T-cell (primary cell): ENCODE measurements at places on chromosomes 6 and 20.

GRCh38 chr6:140178935-140179334, 804.5 kb upstream of the CITED2 start:
- H3K36me3 ChIP-seq = no peaks in the 10 kb centered on the region
- no peak for DNase-seq
- H3K27me3 ChIP-seq = no peaks in the 10 kb centered on the region
- H3K4me3 ChIP-seq = no peak overlapping the region
- no peak overlapping the region for H3K27ac ChIP-seq

DNA sequence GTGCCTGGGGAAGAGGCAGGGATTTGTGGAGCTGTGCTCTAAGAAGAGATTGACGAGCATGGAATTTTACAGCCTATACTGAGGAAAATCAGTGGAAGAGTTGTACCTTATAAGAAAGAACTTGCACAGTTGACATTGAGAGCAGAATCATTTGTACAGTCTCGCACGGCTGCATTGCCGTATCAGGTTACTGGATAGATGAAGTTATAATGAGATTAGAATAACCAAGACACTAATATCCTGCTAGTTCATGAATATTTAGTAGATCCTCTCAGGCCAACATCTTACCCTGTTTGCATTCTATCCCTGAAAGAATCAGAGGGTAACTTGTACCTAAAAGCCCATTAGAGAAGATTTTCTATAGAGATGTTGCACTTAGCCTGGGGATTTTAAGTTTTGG, 447.1 kb downstream of the PREX1 start:
- no peak overlapping the region for H3K27ac ChIP-seq
- DNase-seq = no peak
- no peaks in the 10 kb centered on the region for H3K36me3 ChIP-seq
- no peaks in the 10 kb centered on the region for H3K4me1 ChIP-seq
- no peak overlapping the region for H3K4me3 ChIP-seq

GRCh38 chr20:58693226-58694006, 816 bp downstream of the NPEPL1 start:
- peak; percentile 15 for DNase-seq
- H3K4me1 ChIP-seq = no peaks in the 10 kb centered on the region
- H3K4me3 ChIP-seq = peak overlapping the region; percentile 34

DNA sequence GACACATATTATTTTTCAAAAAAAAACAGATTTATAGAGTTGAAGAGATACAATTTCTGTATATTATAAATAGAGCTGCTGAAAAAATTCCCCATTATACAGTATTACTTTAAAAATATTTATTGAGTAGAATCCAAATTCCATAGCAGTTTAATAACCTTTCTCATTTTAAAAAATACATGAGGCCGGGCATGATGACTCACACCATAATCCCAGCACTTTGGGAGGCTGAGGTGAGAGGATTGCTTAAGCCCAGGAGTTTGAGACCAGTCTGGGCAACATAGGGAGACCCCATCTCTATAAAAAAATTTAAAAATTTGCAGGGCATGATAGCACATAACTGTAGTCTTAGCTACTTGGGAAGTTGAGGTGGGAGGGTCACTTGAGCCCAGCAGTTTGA, 13.0 kb downstream of the ATRN start:
- no peak overlapping the region for H3K4me3 ChIP-seq
- no peak overlapping the region for H3K27ac ChIP-seq
- H3K27me3 ChIP-seq = no peaks in the 10 kb centered on the region
- no peaks in the 10 kb centered on the region for H3K4me1 ChIP-seq

DNA sequence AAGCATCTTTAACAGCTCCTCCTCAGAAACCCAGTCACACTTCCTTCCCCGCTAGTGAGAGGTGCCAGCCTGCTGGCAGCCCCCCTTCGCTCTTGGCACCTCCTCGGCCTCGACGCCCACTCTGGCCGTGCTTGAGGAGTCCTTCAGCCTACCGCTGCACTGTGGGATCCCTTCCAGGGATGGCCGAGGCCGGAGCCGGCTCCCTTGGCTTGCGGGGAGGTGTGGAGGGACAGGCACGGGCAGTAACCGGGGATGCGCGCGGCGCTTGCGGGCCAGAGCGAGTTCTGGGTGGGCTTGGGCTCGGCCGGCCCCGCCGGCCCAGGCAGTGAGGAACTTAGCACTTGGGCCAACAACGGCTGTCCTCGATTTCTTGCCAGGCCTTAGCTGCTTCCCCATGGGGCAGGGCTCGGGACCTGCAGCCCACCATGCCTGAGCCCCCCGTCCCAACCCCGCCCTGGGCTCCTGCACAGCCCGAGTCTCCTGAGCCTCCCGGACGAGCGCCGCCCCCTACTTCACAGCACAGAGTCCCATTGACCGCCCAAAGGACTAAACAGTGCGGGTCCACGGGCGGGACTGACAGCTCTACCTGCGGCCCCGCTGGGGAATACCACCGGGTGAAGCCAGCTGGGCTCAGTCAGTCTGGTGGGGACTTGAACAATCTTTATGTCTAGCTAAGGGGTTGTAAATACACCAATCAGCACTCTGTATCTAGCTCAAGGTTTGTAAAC, 51.6 kb downstream of the RIOK1 start:
- peaks cover 10% of the 10 kb centered on the region for H3K4me1 ChIP-seq
- H3K4me3 ChIP-seq = no peak overlapping the region
- H3K27me3 ChIP-seq = peaks cover 11% of the 10 kb centered on the region
- H3K36me3 ChIP-seq = no peaks in the 10 kb centered on the region

DNA sequence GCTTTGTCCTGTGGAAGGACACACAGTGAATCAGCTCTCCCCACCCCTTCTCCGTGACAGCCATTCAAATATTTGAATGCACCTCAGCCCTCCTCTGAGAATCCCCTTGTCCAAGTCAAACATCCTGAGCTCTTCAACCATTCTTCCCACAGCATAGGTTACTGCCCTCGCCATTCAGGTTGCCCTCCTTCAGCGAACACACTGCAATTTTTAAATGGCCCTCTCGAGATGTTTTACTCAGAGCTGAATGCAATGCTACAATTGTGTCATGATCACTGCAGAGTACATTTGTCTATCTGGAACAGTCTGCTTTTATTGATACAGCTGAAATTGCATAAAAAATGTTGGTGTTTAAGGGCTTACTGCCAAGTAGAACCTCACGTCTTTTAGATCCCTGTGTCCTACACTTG, 48.9 kb downstream of the SLC2A12 start:
- no peaks in the 10 kb centered on the region for H3K4me1 ChIP-seq
- no peak overlapping the region for H3K4me3 ChIP-seq
- H3K27ac ChIP-seq = no peak overlapping the region
- H3K27me3 ChIP-seq = no peaks in the 10 kb centered on the region
- H3K36me3 ChIP-seq = no peaks in the 10 kb centered on the region
